ENCODE measurements at places on chromosomes 4 and X. TPM values are rescaled to one million over a fixed set of nuclear protein-coding genes. Genes with fewer than 3 reads are reported as not detected.

Gene CYTL1
- total RNA-seq, result 113 TPM

Gene MAGEC2
- not detected for total RNA-seq

Gene NAP1L2
- 2.0 TPM for total RNA-seq

Gene HTN3
- not detected for total RNA-seq

Gene EDA2R
- total RNA-seq, result 9.9 TPM

Gene SLC2A9
- 0.86 TPM for total RNA-seq

Gene LUZP4
- not detected for total RNA-seq

Measured in thoracic aorta endothelial cell (primary cell).